ENCODE measurements at places on chromosomes 16 and 17.

GRCh38 chr17:340074-340473, 12.5 kb downstream of the RPH3AL start:
- no peak for DNase-seq

DNA sequence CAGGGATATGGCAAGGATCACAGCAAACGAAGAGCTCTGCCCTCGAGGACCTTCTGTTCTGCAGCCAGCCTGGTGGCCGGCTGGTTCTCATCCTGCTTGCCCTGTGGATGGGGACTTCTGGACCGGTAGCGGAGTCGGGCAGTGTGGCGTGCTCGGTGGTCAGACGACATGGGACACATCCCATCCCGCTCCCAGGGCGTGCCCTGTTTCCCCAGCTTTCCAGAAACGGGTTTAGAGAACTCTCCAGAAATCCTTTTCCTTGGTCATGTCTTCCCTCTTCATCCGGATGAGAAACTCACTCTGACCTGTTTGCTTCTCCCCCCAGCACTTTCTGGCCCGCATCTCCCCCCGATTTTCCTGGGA, 115.8 kb downstream of the OR1D5 start:
- DNase-seq = no peak

- DNase-seq = no peak
These were observed 116.6 kb upstream of the TNRC6C start for GRCh38 chr17:77841742-77842527.

DNA sequence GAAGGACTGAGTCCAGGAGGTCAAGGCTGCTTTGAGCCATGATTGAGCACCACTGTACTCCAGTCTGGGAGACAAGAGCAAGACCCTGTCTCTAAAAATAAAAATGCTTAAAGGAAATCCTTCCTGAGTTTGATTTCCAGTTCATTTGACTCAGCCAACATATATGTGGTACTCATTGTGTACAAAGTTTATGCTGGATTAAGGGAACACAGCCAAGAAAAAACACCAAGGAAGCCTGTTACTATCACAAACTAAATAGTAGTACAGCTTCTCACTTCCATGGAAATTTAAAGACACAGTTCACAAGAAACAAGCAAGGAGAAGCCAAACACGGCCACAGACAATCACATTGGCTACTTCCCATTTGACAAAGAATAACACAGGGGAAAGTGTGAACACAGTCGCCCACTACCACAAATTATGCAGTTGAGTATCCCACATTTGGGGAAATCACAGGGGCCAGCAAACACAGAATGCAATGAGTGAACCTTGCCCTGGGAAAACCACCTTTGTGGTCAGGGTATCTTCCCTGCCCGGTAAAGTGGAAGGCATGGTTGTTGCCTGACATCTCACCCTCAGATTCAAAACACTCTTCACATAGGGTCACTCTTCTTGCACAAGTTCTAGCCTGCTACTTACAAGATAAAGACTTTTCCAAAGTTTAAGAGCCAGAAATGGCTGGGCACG, 14.5 kb downstream of the TEX14 start:
- DNase-seq = no peak

GRCh38 chr17:72120642-72121163, at the start of gene SOX9:
Gene SOX9, plus strand, starts transcription at chr17:72121020. Its CDS starts 372 bp downstream, at chr17:72121392.
- peak; percentile 73 for DNase-seq

DNA sequence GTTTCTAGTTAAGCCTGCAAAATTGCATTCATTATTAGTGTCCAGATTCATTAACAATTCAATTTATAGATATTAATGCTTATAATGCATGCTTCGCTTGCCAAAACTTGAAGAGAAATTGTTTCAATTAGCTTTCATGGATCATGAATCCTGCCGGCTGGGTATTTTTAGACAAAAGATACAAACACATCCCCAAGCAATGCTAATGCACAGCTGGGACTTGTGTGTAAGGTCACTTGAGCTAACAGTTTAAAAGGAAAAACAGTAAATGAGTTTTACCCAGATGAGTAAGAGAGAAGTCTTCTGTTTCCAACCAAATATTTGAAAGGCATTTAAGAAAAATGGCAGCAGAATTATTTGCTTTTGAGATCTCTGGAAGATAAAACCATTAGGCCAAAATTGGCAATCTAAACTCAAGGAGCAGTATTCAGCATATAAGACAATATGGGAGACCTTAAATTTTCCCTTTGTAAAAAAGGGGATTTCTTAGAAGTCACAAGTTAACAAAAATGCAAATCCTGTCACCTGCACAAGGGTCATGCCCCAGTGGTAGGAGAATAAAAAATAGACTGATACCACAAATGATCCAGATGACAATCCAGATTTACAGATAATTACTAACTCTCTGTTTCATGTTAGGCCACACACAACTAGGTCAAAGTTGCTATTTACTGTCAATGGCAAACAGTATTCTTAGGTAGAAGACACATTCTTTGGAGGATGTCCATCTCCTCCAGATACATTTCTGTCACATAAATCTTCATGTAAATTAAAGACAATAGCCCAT, 418.4 kb upstream of the PMFBP1 start:
- no peak for DNase-seq

GRCh38 chr16:11049396-11050059, 105.2 kb downstream of the CLEC16A start:
- no peak for DNase-seq

- DNase-seq = no peak
These were observed 107.8 kb downstream of the CLEC16A start for GRCh38 chr16:11051879-11052808.

GRCh38 chr17:71203953-71204352, 916.9 kb upstream of the SOX9 start:
- no peak for DNase-seq

DNA sequence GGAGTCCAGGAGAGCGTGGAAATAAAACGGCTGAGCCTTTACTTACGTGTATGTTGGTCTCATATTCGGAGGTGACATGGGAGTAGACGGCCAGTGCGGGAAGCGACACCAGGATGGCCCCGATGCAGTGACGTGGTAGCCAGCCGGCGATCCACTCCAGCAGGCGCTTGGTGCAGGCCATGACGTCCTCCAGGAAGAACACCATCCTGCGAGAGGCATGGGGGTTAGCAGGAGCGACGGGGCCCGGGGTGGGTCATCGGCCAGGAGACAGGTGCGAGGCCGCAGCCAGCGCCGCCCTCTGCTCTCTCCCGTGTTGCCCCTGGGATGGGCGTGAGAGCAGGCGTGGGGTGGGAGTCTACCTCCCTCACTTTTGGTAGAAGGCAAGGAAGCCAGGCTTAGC, 98.6 kb upstream of the CREBBP start:
- no peak for DNase-seq

GRCh38 chr17:47808036-47808829, 13.4 kb downstream of the OSBPL7 start:
- DNase-seq = no peak

- DNase-seq = no peak
These were observed 3.5 kb downstream of the IL4R start for GRCh38 chr16:27317320-27317719.

DNA sequence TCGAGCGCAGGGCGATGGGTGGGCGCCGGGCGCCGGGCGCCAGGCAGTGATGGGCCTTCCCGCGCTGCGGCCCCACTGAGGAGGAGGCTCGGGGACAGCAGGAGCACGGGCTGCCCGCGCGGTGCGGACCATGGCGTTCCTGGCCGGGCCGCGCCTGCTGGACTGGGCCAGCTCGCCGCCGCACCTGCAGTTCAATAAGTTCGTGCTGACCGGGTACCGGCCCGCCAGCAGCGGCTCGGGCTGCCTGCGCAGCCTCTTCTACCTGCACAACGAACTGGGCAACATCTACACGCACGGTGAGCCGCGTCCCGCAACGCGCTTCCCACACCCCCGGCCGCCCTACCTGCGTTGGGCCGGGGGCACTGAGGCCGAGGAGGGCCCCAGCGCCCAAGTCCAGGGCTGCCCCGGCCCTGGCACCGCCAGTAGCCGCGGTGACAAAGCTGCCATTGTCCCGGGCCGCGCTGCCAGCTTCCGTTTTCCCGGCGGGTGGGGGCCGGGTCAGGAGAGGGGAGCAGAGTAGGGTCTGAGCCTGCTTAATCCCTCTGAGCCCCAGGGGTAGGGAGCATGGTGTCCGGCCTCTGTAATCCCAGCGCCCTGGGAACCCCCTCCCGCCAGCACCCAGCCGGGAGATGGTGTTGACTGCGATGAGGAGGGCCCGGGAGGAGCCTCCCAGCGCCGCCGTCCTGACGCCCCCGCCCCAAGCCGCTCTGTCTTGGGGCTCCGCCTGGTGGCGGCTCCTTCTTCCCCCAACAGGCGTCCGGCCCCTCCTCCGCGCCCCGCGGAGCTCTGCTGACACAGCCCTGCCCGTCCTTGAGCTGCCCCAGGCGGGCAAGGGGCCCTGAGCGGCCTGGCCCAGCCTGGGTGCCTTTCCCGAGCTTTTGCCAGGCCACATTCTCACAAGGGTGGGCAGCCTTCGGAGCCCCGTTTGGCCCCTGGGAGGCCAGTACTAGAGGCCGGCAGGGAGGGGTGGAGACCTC, 685 bp downstream of the PAQR4 start:
- DNase-seq = peak; percentile 71

DNA sequence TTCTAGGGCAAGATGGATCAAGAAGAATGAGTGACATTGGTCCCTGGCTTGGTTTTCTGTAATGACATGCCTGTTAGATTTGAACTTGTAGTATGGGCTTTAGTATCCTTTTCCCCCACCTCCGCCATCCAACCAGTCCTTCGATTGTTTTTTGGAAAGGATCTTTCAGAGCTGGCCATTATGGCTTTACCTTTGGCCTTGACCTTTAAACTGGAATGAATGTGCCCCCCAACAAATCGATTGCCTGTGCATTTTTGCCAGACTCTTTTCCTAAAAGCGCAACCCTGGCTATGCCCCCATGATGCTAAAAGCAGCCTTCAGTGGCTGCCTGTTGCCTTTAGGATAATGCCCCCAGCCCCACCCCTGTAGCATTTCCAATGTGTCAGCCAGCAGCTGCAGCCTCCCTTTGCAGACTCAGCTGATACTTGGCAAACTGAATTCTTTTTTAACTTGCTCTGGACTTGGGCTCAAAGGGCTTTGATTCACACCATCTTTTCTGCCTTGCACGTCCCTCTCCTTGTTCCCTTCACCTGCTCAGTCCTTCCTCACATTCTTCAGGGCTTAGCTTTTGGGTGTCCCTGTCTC, 4.0 kb downstream of the GPRC5C start:
- DNase-seq = no peak

DNA sequence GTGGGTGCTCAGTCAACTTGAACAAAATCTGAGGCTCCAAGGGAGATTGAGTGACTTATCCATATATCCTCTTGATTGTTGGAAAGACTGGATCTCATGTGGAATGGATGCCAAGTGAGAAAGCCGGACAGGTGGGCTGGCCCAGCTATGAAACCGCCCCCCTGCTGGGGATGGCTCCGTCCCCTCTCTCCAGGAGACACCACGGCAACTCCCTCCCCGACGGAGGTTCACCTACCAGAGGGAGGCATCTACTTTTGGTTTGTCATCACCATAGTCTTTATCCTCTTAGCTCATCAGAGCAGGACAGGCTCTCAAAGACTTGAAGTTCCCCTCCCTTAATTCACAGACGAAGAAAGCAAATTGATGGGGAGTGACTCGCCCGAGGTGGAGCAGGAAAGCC, 1.8 kb upstream of the ALG1 start:
- no peak for DNase-seq

- DNase-seq = no peak
These were observed 269.0 kb downstream of the ABCC12 start for GRCh38 chr16:47886631-47887415.

Data from endothelial cell (in vitro differentiated cells).